ENCODE measurements at places on chromosomes 5 and 9.

GRCh38 chr5:127001621-127002296 lies 28.6 kb downstream of the MARCHF3 start:
- peaks cover 31% of the 10 kb centered on the region for H3K27me3 ChIP-seq
- H3K36me3 ChIP-seq: no peaks in the 10 kb centered on the region
- DNase-seq: no peak
- no peak overlapping the region for H3K4me3 ChIP-seq

DNA sequence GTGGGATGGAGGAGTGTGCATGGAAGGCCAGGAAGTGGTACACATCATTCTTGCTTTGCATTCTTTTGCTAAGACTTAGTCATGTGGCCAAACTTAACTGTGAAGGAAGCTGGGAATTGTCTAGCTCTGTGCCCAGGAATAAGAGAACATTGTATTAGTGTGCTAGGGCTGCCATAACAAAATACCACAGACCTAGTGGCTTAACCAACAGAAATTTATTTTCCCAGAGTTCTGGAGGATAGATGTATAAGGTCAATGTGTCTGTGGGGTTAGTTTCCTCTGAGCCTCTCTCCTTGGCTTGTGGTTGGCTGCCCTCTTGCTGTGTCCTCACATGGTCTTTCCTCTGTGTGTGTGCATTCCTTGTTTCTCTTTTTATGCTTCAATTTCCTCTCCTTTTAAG lies 32.4 kb downstream of the NNT start:
- H3K4me3 ChIP-seq: no peak overlapping the region
- no peaks in the 10 kb centered on the region for H3K27me3 ChIP-seq
- H3K4me1 ChIP-seq: peaks cover 42% of the 10 kb centered on the region
- H3K36me3 ChIP-seq: peaks cover 18% of the 10 kb centered on the region
- H3K27ac ChIP-seq: no peak overlapping the region
- DNase-seq: no peak

DNA sequence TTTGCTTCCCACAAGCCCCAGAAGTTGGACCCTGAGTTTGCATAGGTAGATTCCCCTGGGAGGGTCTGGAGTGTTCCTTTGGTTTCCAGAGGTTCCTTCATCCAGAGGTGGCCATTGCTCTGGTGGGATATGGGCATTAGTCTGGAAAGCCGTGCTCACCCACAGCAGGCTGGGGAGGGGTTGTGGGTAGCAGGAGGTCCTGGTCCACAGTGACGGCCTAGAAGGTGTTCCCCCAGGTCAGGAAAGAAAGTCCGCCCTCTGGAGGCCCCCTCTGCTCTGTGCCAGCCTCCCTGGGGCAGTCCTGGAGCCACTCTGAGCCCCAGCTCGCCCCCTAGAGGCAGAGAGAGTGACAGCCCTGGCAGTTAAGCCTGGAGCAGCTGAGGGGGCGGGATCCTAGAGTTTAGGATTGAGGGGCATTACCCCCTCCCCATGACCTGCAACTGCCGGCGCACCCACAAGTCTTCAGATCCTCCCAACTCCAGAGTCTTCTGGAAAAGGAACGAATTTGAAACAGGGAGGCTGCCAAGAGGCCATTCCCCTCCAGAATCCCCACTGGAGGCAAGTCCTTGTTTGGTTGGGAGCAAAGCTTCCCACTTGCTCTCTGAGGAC lies 36.8 kb downstream of the NDST1 start:
- no peak overlapping the region for H3K4me3 ChIP-seq
- H3K4me1 ChIP-seq: no peaks in the 10 kb centered on the region
- no peak overlapping the region for H3K27ac ChIP-seq

DNA sequence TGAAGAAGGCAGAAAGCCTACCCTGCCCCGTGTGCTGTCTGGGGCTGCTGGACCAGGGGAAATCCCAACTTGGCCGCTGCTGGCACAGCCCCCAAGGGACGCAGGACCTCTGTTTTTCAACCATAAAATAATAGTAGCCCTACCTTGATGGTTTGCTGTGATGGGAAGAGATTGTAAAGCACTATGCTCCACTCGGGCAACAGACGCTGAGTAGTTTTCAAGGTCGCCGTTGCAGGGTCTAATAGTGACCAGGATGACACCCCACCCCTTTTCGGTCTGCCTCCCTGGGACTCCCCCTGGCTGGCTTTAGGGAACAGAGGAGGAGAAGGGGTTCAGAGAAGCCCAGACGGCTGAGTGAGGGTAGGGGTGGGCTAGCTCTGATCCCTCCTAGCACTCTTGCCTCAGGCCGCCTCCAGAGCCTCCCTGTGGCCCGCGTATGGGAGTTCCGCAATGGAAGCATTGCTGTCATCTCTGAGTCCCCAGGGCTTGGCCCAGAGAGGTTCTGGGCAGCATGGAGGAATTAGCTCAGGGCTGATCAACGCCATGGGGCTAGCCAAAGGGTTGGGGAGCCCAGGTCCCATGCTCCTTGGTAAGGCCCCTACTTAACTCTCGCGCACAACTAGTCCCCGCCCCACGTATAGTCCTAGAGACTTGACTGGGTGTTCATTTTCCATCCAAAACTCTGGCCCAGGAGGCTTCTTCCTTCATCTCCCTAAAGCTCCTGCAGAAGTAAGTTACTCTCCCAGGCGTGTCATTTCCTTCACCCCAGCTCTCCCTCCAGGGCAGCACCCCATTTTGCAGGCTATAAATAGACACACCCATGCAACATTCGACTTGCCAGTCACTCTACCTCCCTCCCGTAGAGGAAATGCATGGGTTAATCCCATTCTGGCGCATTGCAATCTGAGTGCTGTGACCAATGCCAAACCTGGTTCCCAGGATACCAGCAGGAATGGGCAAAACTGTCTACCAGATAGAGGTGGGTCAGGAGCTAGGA lies 1.1 kb upstream of the IRF1 start:
- peak; percentile 23 for DNase-seq
- peak overlapping the region; percentile 96 for H3K27ac ChIP-seq
- peaks cover 55% of the 10 kb centered on the region for H3K36me3 ChIP-seq
- H3K4me3 ChIP-seq: peak overlapping the region; percentile 97
- peaks cover 70% of the 10 kb centered on the region for H3K4me1 ChIP-seq
- H3K27me3 ChIP-seq: no peaks in the 10 kb centered on the region

DNA sequence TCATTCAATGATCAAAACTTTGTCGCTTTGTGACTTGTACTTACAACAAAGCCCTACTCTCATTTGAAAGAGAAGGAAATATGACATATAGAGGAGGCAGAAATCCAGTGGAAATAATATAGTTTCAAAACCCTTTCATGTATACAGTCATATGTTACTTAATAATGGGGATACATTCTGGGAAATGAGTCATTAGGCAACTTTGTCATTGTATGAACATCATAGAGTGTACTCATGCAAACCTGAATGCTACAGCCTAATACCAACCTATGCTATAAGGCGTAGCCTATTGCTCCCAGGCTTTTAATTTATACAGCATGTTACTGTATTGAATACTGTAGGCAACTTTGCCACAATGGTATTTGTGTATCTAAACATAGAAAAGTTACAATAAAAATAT lies 69.0 kb upstream of the SMC2 start:
- H3K27ac ChIP-seq: no peak overlapping the region
- no peak for DNase-seq
- no peaks in the 10 kb centered on the region for H3K27me3 ChIP-seq
- peaks cover 18% of the 10 kb centered on the region for H3K4me1 ChIP-seq
- H3K4me3 ChIP-seq: no peak overlapping the region

GRCh38 chr5:90071656-90072055 lies 337.9 kb downstream of the CETN3 start:
- H3K27ac ChIP-seq: no peak overlapping the region
- DNase-seq: no peak
- H3K4me3 ChIP-seq: no peak overlapping the region
- no peaks in the 10 kb centered on the region for H3K4me1 ChIP-seq

DNA sequence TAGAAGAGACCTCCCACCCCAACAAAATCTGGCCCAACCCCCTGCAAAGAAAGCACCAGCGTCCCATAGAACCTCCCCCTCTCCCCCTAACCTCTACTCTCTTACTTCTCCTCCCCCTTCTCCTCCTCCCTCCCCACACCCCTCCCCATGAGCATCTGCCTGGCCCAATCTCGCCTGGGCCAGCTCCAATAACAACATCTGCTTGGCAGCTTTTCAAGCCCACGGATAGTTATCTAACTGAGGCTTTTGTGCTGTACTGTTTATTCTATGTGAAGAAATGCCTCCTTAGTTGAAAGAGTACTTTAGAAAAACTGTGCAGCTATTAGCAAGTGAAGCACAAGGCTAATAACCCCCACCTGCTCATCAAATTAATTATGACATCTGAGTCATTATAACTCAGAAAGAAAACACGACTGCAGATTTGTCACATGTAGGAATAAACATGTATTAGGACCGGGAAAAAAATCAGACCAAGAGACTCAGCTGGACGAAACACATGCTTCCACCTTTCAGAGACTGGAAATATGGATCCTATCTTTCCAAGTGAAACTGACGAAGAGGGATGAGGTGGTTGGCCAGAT lies 42.8 kb downstream of the NFIB start:
- DNase-seq: no peak
- H3K4me1 ChIP-seq: no peaks in the 10 kb centered on the region
- no peaks in the 10 kb centered on the region for H3K36me3 ChIP-seq
- H3K4me3 ChIP-seq: no peak overlapping the region
- H3K27ac ChIP-seq: no peak overlapping the region

GRCh38 chr9:105694848-105695581 lies 674 bp downstream of the TMEM38B start:
- no peak overlapping the region for H3K27ac ChIP-seq
- peak; percentile 40 for DNase-seq
- peaks cover 27% of the 10 kb centered on the region for H3K27me3 ChIP-seq
- peaks cover 18% of the 10 kb centered on the region for H3K4me1 ChIP-seq
- H3K36me3 ChIP-seq: no peaks in the 10 kb centered on the region
- H3K4me3 ChIP-seq: peak overlapping the region; percentile 83

- peaks cover 2% of the 10 kb centered on the region for H3K36me3 ChIP-seq
- no peak for DNase-seq
- peaks cover 33% of the 10 kb centered on the region for H3K27me3 ChIP-seq
- H3K27ac ChIP-seq: no peak overlapping the region
- H3K4me1 ChIP-seq: no peaks in the 10 kb centered on the region
Observed at GRCh38 chr5:57313716-57314115, 139.9 kb downstream of the GPBP1 start.

GRCh38 chr5:179195561-179196404 lies 135.6 kb downstream of the ZNF354C start:
- no peaks in the 10 kb centered on the region for H3K27me3 ChIP-seq
- H3K36me3 ChIP-seq: peaks cover 2% of the 10 kb centered on the region
- no peak overlapping the region for H3K27ac ChIP-seq

- H3K4me1 ChIP-seq: no peaks in the 10 kb centered on the region
- no peak for DNase-seq
- no peaks in the 10 kb centered on the region for H3K27me3 ChIP-seq
- H3K36me3 ChIP-seq: peaks cover 5% of the 10 kb centered on the region
- no peak overlapping the region for H3K4me3 ChIP-seq
- no peak overlapping the region for H3K27ac ChIP-seq
Observed at GRCh38 chr9:83935276-83935935, 14.2 kb upstream of the KIF27 start.

- H3K4me3 ChIP-seq: no peak overlapping the region
- H3K36me3 ChIP-seq: no peaks in the 10 kb centered on the region
- H3K4me1 ChIP-seq: no peaks in the 10 kb centered on the region
Observed at GRCh38 chr5:141817631-141818030, 60.6 kb downstream of the PCDH1 start.

GRCh38 chr9:17843236-17843635 lies 264.4 kb downstream of the SH3GL2 start:
- no peak overlapping the region for H3K27ac ChIP-seq
- H3K36me3 ChIP-seq: no peaks in the 10 kb centered on the region
- no peaks in the 10 kb centered on the region for H3K4me1 ChIP-seq
- no peak for DNase-seq
- no peak overlapping the region for H3K4me3 ChIP-seq
- H3K27me3 ChIP-seq: no peaks in the 10 kb centered on the region

DNA sequence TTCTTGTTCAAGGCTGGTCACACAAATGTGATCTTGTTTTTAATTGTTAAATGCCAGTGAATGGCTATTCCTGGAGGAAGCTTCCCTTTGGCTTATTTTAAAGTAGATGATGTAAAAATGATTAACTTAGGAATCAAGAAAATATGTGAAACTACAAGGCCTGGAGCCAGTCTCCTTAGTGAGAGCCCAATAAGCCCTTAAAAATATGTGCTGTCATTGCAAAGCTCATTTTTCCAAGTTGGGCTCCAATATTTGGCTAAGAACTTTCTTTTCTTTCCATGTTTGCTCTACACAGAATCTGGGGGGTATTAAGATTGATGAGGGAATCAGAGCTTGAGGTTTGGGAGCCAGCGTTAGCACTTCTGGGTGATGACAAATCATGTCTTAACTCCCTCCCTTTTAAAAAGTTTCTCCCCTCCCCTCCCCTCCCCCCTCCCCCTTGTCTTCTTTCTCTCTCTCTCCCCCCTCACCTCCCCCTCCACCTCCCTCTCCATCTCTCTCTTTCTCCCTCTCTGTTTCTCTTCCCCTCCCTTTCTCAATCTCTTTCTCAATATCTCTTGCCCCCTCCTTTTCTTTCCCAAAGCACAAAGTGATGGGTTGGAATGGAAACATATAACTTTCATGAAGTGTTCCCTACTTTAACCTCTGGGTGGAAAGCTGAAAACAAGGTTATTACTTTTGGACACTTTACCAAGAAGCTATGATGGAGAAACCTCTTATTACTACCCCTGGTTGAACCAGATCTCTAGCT lies 86.0 kb downstream of the FBXL7 start:
- no peaks in the 10 kb centered on the region for H3K36me3 ChIP-seq
- H3K27ac ChIP-seq: no peak overlapping the region
- DNase-seq: no peak
- no peaks in the 10 kb centered on the region for H3K27me3 ChIP-seq
- no peak overlapping the region for H3K4me3 ChIP-seq
- no peaks in the 10 kb centered on the region for H3K4me1 ChIP-seq

GRCh38 chr5:150500328-150500841 lies 7.5 kb upstream of the NDST1 start:
- no peaks in the 10 kb centered on the region for H3K4me1 ChIP-seq
- no peak overlapping the region for H3K27ac ChIP-seq
- H3K36me3 ChIP-seq: no peaks in the 10 kb centered on the region
- H3K4me3 ChIP-seq: no peak overlapping the region
- DNase-seq: no peak

- H3K36me3 ChIP-seq: no peaks in the 10 kb centered on the region
- H3K4me3 ChIP-seq: no peak overlapping the region
- no peaks in the 10 kb centered on the region for H3K4me1 ChIP-seq
- H3K27me3 ChIP-seq: peaks cover 45% of the 10 kb centered on the region
- no peak overlapping the region for H3K27ac ChIP-seq
- no peak for DNase-seq
Observed at GRCh38 chr5:147882586-147883313, 4.2 kb downstream of the SCGB3A2 start.

GRCh38 chr5:167952278-167952995 lies 339.0 kb upstream of the WWC1 start:
- no peak for DNase-seq
- H3K4me1 ChIP-seq: no peaks in the 10 kb centered on the region
- H3K27ac ChIP-seq: peak overlapping the region; percentile 63
- H3K27me3 ChIP-seq: no peaks in the 10 kb centered on the region

Data from central memory CD8-positive, alpha-beta T cell (primary cell).